ENCODE measurements at places on chromosomes 2 and 18.

GRCh38 chr2:7427293-7428060, 510.3 kb downstream of the RNF144A start:
- peak; percentile 52 for ATAC-seq

DNA sequence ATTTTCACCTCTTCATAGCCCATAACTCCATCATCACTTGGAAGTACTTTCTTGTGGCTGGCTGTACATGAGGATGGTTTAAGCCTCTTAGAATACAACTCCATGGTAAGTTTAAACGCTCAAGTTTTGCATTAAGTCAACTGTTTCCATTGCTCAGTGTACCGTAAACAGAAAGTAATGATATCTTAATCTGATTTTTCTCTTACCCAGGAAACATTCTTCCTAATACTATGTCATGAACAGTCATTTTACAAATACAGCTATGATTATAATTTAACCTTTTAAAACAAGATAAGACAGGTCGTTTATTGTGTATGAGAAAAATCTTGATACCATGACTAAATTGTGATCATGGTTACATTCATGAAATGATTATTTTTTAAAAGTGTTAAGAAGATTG, 11.6 kb upstream of the DYNC2LI1 start:
- ATAC-seq: no peak

DNA sequence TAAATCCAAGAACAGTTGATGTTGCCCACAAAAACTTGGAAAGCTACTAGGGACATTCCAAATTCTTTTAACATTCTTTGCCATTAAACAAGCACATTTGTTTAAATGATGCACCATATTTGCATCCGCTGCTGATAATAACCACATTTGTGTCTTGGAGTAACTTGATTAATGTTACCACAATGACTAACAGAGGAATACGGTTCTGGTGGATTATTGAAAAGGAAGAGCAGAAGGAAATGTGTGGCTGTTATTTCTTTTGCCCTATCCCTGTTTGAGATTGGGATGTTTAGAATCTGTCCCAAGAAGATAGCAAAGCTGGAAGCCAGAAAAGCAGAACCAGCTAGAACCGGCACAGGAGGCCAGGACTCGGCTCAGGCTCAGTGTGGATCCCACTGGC, 39.2 kb upstream of the RASGRP3 start:
- no peak for ATAC-seq

- peak; percentile 41 for ATAC-seq
These were observed 410.3 kb downstream of the LRP1B start for GRCh38 chr2:141720476-141720875.

DNA sequence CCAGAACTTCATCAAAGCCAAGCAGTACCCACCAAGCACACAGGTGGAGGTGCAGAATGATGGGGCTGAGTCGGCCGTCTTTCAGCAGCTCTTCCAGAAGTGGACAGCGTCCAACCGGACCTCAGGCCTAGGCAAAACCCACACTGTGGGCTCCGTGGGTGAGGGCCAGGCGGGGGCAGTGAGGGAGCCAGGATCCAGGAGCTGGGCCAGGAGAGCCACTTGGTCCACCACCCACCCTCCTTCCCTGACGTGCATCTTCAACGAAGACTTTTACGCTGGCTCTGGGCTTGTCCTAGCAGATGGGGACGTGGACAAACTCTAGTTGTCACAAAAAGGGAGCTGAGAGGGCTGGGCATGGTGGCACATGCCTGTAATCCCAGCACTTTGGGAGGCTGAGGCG, 11.8 kb downstream of the VIL1 start:
- no peak for ATAC-seq

GRCh38 chr18:27185025-27185763, at the start of gene CHST9:
CHST9 (minus strand) TSS chr18:27185308; CDS start chr18:27142809, 42,499 bp downstream.
- peak; percentile 52 for ATAC-seq

DNA sequence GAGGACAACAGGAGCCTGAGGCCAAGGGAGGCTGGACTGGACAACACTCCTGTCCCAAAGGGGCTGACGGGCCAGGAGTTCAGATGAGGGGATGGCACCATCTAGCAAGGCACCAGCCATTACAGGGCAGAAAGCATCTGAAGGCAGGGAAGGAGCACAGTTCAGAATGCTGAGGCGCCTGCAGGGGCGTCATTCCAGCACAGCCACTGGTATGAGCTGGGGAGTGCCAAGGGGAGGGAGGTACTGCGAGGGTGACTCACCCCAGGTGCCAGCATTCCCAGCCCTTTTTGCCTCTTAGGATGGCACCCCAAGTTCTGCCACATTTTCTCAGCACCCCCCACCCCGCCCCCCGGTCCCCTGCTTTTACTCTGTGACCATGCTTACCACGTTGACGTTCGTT, 129.8 kb upstream of the EPAS1 start:
- ATAC-seq: peak; percentile 41

DNA sequence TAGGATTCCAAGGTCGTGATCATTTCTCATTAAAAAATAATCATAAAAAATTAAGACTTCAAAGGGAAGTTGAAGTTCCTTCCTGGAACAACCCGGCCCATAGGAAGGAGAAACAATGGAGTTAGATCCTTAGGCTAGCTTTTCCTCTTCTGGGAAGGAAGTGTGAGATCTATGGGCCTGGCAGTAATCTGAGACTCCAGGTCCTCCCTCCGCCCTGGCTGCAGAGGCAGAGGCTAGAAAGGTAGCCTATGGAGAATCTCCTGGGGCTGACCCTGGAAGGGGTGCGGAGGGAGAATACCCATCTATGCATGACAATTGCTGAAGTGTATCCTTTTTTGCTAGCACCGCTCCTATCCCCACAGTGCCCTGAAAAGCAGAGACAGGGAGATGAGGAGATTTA, 37.9 kb downstream of the TRIB2 start:
- ATAC-seq: no peak

GRCh38 chr2:157627594-157628476, 829 bp downstream of the ACVR1C start:
- ATAC-seq: peak; percentile 45

DNA sequence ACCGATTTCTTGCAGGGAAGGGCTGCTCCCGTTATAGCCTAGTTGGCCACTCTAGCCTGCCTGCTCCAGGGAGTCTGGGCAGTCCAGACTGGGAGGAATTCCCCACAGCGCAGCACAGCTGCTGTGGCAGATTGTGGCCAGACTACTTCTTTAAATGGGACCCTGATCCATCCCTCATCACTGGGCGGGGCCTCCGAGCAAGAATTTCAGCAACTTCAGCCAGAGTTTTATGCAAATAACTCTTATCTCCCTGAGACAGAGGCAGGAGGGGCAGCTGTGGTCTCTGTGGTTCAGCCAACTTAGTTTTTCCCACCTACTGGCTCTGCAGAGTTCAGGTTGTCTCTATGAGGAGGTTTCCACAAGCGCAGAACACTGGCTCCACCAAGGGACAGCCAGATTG, 1583.2 kb downstream of the SUCLG1 start:
- no peak for ATAC-seq

GRCh38 chr18:59918320-59918755, 18.5 kb downstream of the PMAIP1 start:
- peak; percentile 89 for ATAC-seq

DNA sequence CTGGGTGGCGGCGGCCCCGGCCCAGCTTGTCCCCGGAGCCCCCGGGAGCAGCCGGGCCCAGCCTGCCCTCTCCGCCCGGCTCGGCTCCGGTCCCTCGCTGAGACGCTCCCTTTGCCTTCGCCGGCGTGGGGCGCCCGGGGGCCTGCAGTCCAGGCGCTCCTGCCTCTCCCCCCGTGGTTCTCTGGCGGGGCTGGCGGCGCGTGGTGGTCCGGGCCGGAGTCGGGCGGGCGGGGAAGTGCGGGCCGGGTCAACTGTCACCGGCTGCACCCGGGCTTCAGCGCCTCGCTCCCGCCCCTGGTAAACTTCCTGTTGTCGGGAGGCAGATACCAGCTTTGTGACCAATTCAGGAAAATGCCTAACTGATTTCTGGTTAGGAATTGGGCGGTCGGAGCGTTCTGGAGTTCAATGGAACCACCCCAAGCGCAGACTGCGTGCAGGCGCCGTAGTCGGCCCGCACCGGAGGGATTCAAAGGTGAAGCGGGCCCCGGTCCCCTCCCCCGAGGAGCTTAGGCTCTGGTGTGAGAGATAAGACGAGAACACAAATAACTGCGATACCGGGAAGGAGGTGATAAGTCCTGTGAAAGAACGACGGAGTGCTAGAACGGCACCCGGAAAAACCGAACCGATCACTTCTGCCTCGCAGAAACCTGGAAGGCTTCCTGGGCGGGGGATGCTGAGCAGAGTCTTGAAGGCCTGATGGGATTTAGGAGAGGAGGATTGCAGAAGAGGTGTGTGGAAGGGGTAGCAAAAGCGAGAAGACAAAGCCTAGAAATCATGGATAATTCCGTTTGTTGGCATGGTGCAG, 891 bp downstream of the CAB39 start:
- peak; percentile 34 for ATAC-seq

GRCh38 chr2:73935641-73936040, 9.0 kb downstream of the DGUOK start:
- no peak for ATAC-seq

- ATAC-seq: no peak
These were observed 341.4 kb downstream of the TNS1 start for GRCh38 chr2:217661378-217661777.

DNA sequence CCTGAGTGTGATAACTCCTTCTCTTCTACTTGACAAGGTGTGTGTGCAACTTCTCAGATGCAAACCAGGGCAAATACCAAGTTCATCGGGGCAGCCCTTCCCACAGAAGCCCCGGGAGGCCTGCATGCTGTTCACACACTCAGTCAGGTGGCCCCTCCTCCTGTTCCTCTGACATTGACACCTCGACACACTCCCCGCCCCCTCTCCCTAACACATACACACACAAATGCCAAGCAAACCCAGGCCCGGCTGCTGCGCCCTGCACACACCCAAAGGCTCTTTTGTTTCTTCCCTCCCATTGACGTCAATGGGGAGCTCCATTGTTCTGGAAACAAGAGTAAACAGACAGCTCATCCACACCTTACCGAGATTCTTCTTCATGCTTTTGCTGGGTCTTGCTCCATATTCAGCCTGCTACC, 1.7 kb upstream of the PER2 start:
- ATAC-seq: peak; percentile 75
